ENCODE measurements at places on chromosomes 16 and 17.

DNA sequence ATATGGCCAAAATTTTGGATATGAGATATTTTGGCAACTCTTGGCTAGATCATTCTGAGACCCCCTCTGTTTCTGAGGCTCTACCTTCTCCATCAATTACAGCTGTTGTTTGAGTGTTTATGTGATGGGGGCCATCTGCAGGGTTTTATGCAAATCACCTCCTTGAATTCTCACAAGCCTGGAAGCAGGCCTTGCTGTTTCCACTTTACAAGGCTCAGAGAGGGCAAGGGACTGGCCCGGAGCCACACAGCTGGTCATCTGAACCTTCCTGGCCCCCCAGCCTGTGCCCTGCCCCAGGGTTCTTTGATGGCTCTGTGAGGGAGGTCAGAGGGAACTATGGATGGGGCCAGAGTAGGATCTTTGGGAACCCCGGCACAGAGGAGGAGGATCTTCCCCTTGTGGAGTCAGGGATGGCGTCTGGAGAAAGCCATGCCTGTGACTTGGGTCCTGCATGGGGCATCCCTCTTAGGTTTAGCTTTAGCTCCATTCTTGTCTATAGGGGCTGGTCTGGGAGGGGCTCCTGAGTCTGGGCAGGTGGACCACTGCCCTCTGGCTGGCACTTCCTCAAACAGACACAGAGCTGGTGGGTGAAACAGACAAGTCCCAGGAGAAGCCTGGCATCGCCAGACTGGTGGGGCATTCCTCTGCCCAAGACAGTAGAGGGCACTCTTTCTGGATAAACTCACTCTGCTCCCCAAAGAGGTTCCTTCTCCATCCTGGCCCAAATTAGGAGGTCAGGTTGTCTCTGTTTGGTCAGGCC lies 26.2 kb downstream of the IL21R start:
- H3K4me3 ChIP-seq = no peak overlapping the region
- no peak for DNase-seq

DNA sequence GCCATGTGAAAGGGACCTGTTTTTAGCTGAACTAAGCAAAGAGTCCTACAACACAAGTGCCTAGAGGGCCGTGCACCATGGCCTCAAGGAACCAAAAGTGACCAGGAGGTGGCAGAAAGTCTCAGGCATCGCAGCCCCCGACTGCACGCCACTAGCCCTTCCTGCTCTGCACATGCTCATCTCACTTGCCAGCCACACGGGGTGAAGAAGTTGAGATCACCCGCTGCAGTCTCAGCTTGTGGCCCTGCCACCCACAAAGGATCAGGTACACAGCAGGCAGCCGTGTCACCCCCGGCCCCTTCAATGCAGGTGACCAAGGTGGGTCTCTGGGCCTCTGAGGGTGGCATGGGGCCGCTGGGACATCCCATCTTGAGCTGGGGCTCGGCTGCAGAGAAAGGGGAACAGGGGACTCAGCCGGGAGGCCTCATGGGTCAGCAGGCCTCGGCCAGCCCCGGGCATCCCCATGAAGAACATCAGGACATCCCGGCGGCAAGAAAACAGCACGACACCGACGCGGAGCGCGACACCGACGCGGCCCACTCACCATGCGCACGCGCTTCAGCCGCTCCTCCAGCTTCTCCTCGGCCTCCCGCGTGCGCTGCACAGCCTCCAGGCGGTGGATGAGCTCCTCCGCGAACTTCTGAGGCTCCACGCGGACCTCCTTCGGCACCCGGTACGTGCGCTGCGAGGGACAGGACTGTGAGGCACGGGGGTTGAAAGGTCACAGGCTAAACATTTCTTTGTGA lies 21.0 kb downstream of the PDIA2 start:
- H3K36me3 ChIP-seq = no peaks in the 10 kb centered on the region
- no peak overlapping the region for H3K4me3 ChIP-seq
- no peak overlapping the region for H3K27ac ChIP-seq
- DNase-seq = no peak
- H3K27me3 ChIP-seq = no peaks in the 10 kb centered on the region

DNA sequence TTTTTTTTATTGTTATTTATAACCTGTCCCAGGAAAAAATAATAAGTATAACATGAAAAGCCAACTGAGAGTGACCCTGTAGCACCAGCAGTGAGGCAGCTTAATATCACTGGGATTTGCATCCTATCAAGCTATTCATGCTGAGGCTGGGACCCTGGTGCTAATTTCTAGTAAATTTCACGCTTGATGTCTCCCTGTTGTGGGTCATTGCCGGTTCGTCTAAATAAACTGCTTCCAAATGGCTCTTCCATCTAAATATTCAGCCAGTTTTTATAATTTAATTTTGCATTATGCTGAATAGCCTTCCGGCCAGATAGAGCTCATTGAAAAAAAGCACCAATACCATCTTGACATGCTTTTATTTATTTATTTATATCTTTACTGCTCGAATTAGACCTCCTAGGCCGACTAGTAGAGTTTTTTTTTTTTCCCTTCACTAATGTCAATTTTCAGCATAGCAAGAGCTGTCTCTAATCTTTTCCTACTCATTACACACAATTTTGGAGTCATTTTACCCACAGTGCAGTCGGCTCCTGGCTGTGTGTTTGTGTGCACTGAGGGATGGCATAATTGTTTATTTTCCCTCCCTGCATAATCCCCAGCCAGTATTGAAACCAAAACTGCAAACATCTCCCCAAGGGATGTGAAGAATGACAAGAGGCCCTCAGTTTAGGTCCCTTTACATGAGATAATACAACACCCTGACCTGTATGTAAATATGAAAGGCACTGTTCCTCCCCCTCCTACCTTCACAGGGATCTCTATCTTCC lies 168.8 kb downstream of the AATF start:
- no peaks in the 10 kb centered on the region for H3K4me1 ChIP-seq
- peaks cover 12% of the 10 kb centered on the region for H3K36me3 ChIP-seq
- H3K27ac ChIP-seq = no peak overlapping the region

DNA sequence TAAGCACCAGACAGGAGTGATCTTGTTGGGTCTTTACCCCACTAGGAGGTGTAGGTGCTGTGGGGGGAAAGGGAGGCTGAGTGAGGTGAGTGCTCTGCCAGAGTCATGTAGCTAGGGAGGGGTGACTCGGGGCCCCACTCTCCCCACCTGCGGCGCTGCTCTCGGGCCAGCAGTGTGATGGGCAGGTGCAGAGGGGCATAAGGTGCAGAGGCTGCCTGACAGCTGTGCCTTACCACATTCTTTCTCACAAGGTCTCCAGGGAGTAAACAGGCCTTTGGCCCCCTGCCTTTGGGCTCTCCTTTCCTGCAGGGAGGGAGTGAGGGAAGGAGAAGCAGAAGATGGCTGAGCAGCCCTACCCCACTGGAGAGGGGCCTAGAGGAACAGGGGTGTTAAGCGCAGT lies 4.5 kb upstream of the CNP start:
- no peaks in the 10 kb centered on the region for H3K27me3 ChIP-seq
- H3K4me3 ChIP-seq = no peak overlapping the region

GRCh38 chr16:84370723-84371552 lies 2.6 kb downstream of the ATP2C2 start:
- H3K27me3 ChIP-seq = peaks cover 52% of the 10 kb centered on the region
- no peak overlapping the region for H3K27ac ChIP-seq
- H3K4me1 ChIP-seq = no peaks in the 10 kb centered on the region

GRCh38 chr16:54125751-54126655 lies 160.6 kb downstream of the IRX3 start:
- H3K36me3 ChIP-seq = no peaks in the 10 kb centered on the region
- no peak overlapping the region for H3K27ac ChIP-seq
- H3K4me3 ChIP-seq = no peak overlapping the region
- H3K4me1 ChIP-seq = no peaks in the 10 kb centered on the region

- no peak for DNase-seq
- peaks cover 12% of the 10 kb centered on the region for H3K4me1 ChIP-seq
- H3K27ac ChIP-seq = no peak overlapping the region
- no peak overlapping the region for H3K4me3 ChIP-seq
- no peaks in the 10 kb centered on the region for H3K27me3 ChIP-seq
These were observed 12.5 kb upstream of the PHF12 start for GRCh38 chr17:28963841-28964240.

DNA sequence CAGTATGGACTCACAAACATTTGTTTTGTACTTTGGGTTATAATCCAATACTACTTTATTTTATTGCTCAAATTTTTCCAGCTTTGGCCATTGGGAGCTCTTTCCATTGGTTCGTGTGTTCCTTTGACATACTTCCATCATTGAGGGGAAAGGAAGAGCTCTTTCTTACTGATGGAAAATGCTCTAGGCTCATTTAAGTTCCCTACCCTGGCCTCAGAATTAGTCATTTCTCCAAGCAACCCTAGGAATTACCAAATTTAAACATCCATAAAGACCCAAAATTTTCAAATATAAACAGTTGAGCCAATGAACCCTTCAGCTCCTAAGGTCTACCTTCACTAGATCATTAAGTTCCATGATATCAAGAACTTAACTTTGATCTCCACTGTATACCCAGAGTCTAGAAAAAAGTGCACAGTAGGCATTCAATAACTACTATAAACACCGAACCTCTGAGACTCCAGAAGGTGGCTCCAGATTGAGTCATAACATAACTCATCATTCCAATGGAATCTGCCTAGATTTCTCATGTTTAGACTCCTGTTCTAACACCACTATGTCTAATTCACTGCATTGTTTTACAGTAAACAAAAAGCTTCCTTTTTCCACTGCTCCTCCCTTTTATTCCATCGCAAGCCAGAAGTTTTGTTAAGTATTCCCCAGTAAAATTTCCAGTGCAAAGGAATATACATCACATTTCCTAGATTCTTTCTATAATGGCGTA lies 39.0 kb downstream of the SMURF2 start:
- H3K36me3 ChIP-seq = no peaks in the 10 kb centered on the region
- H3K4me3 ChIP-seq = no peak overlapping the region

GRCh38 chr17:31318851-31319661 lies 2.4 kb downstream of the EVI2A start:
- H3K4me3 ChIP-seq = peak overlapping the region; percentile 5
- DNase-seq = no peak
- peak overlapping the region; percentile 48 for H3K27ac ChIP-seq
- H3K27me3 ChIP-seq = no peaks in the 10 kb centered on the region
- peaks cover 13% of the 10 kb centered on the region for H3K4me1 ChIP-seq

DNA sequence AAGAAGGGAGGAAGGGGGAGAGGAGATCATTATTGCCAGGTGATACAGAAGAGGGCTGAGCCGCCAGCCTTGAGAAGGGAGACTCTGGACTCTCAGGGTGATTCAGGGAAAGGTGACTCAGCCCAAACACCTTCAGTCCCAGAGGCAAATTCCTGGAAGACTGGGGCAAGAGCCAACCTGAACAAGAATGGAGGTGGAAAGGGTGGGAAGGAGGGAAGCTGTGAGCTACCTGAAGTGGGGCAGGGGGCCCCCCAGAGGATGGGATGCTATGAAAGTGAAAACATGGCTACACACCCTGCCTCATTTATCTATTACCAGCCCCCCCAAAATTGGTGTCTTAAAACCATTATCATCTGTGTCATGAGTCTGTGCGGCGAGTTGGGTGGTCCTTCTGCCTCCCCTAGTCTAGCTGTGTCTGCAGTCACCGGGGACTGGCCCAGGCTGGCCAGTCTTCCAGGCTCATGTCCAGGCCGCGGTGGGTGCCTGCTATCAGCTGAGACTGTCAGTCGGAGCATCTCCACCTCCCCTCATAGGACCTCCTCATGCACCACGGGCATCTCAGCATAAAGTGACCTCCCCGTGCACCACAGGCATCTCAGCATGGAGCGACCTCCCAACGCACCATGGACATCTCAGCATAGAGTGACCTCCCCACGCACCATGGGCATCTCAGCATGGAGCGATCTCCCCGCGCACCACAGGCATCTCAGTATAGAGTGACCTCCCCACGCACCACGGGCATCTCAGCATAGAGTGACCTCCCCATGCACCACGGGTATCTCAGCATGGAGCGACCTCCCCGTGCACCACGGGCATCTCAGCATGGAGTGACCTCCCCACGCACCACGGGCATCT lies 3.2 kb upstream of the SLC47A2 start:
- peak overlapping the region; percentile 62 for H3K27ac ChIP-seq
- H3K4me1 ChIP-seq = peaks cover 23% of the 10 kb centered on the region
- no peaks in the 10 kb centered on the region for H3K36me3 ChIP-seq
- no peaks in the 10 kb centered on the region for H3K27me3 ChIP-seq
- DNase-seq = no peak

GRCh38 chr16:46727184-46727583 lies 21.0 kb downstream of the MYLK3 start:
- no peaks in the 10 kb centered on the region for H3K36me3 ChIP-seq
- no peak for DNase-seq
- H3K27me3 ChIP-seq = no peaks in the 10 kb centered on the region
- no peaks in the 10 kb centered on the region for H3K4me1 ChIP-seq
- no peak overlapping the region for H3K27ac ChIP-seq

DNA sequence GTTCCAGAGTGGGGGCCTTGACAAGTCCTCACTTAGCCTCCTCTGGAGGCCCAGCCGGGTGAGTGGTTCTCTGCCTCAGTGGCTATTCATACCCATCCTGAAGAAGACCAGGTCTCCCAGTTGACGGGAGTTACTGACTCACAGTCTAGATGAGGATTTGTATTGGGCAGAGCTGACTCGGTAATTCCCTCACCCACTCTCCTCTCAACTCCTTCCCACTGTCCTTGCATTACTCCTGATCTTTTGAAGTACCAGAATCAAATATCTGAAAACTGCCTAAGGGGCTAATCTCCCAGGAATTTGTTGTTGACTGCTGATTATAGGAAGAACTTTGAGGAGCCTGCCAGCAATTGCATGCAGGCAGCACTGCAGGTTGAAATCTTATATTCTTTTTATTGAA lies 14.2 kb downstream of the SAP30BP start:
- no peak overlapping the region for H3K4me3 ChIP-seq
- DNase-seq = no peak
- H3K27ac ChIP-seq = peak overlapping the region; percentile 24
- H3K27me3 ChIP-seq = no peaks in the 10 kb centered on the region

- no peak overlapping the region for H3K4me3 ChIP-seq
- DNase-seq = no peak
- H3K4me1 ChIP-seq = no peaks in the 10 kb centered on the region
- no peaks in the 10 kb centered on the region for H3K36me3 ChIP-seq
- no peaks in the 10 kb centered on the region for H3K27me3 ChIP-seq
These were observed 5.9 kb upstream of the DNAH17 start for GRCh38 chr17:78583091-78583490.

- peaks cover 12% of the 10 kb centered on the region for H3K36me3 ChIP-seq
- peaks cover 11% of the 10 kb centered on the region for H3K4me1 ChIP-seq
These were observed 970 bp downstream of the EPN2 start for GRCh38 chr17:19238167-19238505.

- H3K27me3 ChIP-seq = no peaks in the 10 kb centered on the region
- H3K4me3 ChIP-seq = no peak overlapping the region
- DNase-seq = no peak
- H3K36me3 ChIP-seq = no peaks in the 10 kb centered on the region
- H3K4me1 ChIP-seq = no peaks in the 10 kb centered on the region
These were observed 26.8 kb downstream of the CDK5R1 start for GRCh38 chr17:32513579-32513978.

- H3K27me3 ChIP-seq = no peaks in the 10 kb centered on the region
- no peak for DNase-seq
- H3K36me3 ChIP-seq = peaks cover 12% of the 10 kb centered on the region
- H3K4me1 ChIP-seq = no peaks in the 10 kb centered on the region
- H3K27ac ChIP-seq = no peak overlapping the region
- H3K4me3 ChIP-seq = no peak overlapping the region
These were observed 80.4 kb upstream of the CLEC18A start for GRCh38 chr16:69870761-69871160.

Data from esophagus squamous epithelium (tissue), 5 donors.